Heart right ventricle (tissue), 16 donors: ENCODE measurements at places on chromosomes 1 and 21. TPM values are rescaled to one million over a fixed set of nuclear protein-coding genes. Genes with fewer than 3 reads are reported as not detected.

DNA sequence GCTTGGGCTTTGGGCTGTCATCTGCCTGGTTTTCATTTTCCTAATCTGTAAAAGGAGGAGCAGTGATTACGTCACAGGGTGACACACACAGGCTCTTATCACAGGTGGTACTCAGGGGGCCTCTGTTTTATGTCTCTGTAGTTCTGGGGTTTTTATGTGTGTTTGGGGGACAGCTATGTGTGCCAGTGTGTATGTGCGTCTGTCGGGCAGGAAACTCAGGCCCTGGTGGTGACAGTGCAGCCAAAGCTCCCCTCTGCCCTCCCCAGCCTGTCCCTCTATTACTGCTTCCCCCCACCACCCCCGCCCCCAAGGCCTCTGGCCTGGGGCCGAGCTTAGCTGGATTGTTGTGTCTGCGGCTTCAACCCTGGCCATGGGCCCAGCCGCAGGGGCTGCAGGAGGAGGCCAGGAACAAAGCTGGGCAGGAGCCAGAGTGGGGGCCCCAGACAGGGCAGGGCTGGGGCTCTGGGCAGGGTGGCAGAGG lies 13.3 kb downstream of the MFAP2 start:
- no peaks in the 10 kb centered on the region for H3K27me3 ChIP-seq
- no peak overlapping the region for H3K4me3 ChIP-seq
- H3K4me1 ChIP-seq, result peaks cover 19% of the 10 kb centered on the region
- peaks cover 26% of the 10 kb centered on the region for H3K36me3 ChIP-seq
- H3K27ac ChIP-seq, result peak overlapping the region; percentile 35
- peak; percentile 67 for DNase-seq

DNA sequence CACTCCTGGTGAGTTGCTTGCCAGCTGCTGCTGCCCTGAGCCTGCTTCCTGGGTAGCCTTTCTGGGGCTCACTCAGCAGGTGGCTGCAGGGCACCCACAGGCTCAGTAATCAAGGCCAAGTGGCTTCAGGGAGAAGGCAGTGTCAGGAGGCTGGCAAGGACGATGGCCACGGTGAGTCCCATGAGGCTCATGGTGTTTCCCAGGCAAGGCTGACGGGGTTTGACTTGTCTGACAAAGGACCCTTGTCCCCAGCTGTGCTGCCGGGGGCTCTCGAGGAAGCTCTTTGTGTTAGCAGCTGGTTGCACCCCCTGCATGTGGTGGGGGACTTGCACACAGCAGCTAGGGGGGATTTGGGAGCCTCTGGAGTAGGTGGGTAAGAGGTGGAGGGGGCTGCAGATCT lies 190.5 kb upstream of the C1orf174 start:
- H3K27me3 ChIP-seq, result peaks cover 12% of the 10 kb centered on the region
- H3K27ac ChIP-seq, result no peak overlapping the region
- no peaks in the 10 kb centered on the region for H3K4me1 ChIP-seq
- no peaks in the 10 kb centered on the region for H3K36me3 ChIP-seq

DNA sequence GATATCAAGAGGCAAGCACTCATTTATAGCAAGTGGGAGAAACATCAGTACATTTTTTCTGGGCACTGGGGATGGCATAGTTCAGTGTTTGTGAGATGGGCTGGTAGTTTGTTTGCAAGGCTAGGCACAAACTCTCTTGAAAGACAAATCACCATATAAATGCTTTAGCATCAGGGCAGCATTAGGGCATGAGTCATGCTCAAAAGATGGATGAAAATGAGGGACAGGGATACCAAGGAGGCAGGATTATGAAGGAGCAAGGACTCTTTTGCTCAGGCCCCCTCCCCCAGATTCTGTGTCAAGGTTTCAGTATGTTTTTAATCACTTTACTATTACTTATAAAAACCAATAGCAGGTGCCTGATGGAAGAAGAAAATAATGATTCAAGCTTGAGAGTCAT lies 43.9 kb upstream of the CAMK1G start:
- H3K4me1 ChIP-seq, result no peaks in the 10 kb centered on the region
- no peak for DNase-seq
- peaks cover 5% of the 10 kb centered on the region for H3K27me3 ChIP-seq
- H3K4me3 ChIP-seq, result no peak overlapping the region
- no peaks in the 10 kb centered on the region for H3K36me3 ChIP-seq
- H3K27ac ChIP-seq, result no peak overlapping the region

- no peak within 1 kb of the TSS for H3K27ac ChIP-seq
- H3K4me3 ChIP-seq, result peak within 1 kb of the TSS; percentile 66
- no peak for DNase-seq
- H3K27me3 ChIP-seq, result peaks cover 39% of the 10 kb centered on the region
- peaks cover 20% of the 10 kb centered on the region for H3K4me1 ChIP-seq
Measured at GRCh38 chr1:966135-966703, at the start of gene PLEKHN1. PLEKHN1 (plus strand) TSS chr1:966482; CDS start chr1:966532, 50 bp downstream.

GRCh38 chr1:169989246-169989645 lies 85.2 kb downstream of the KIFAP3 start:
- H3K4me3 ChIP-seq, result no peak overlapping the region
- DNase-seq, result no peak
- H3K27ac ChIP-seq, result no peak overlapping the region

GRCh38 chr1:223207293-223208066 lies 64.4 kb upstream of the TLR5 start:
- H3K4me3 ChIP-seq, result no peak overlapping the region
- no peaks in the 10 kb centered on the region for H3K27me3 ChIP-seq
- peak overlapping the region; percentile 81 for H3K27ac ChIP-seq
- peaks cover 30% of the 10 kb centered on the region for H3K4me1 ChIP-seq
- DNase-seq, result peak; percentile 44
- H3K36me3 ChIP-seq, result no peaks in the 10 kb centered on the region

Gene AMY2A
- 0.70 TPM for total RNA-seq

Gene C1QTNF12
- 1.1 TPM for total RNA-seq

DNA sequence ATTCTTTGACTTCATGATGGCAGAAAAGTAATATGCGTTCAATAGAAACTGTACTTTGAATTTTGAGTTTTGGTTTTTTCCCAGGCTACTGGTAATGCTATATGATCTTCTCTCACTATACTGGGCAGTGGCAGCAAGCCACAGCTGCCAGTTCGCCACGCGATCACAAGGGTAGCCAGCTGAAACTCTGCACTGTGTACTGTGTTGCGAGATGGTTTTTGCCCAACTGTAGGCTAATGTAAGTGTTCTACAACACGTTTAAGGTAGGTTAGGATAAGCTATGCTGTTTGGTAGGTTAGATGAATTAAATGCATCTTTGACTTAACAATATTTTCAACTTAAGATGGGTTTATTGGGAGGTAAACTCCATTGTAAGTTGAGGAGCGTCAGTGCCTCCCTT lies 123.1 kb downstream of the NRDC start:
- no peak overlapping the region for H3K4me3 ChIP-seq
- peaks cover 9% of the 10 kb centered on the region for H3K4me1 ChIP-seq
- peaks cover 60% of the 10 kb centered on the region for H3K36me3 ChIP-seq
- H3K27ac ChIP-seq, result no peak overlapping the region
- DNase-seq, result no peak

DNA sequence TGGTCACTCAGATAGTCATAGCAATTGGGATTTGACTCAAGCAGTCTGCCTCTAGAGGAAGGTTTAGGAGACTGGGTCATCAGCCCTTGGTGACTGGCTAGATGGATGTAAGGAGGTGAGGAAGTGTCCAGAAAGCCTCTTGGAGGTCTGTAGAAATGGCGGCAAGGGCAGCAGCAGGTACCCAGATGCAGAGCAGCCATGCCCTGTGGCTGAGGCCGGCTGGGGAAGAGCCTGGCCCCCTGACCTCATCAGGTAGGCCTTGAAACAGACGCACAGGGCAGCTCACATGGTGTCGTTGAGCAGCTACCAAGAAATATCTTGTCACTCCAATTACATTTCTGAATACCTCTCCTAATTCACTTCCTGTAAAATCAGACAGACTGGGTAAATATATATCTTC lies 98.2 kb downstream of the DMRTB1 start:
- no peaks in the 10 kb centered on the region for H3K36me3 ChIP-seq
- H3K27ac ChIP-seq, result no peak overlapping the region
- H3K4me3 ChIP-seq, result no peak overlapping the region

Gene FAM3B
- not detected for total RNA-seq

Gene SLX9
- 67.2 TPM for total RNA-seq

Gene ST6GALNAC5
- total RNA-seq, result 0.17 TPM

DNA sequence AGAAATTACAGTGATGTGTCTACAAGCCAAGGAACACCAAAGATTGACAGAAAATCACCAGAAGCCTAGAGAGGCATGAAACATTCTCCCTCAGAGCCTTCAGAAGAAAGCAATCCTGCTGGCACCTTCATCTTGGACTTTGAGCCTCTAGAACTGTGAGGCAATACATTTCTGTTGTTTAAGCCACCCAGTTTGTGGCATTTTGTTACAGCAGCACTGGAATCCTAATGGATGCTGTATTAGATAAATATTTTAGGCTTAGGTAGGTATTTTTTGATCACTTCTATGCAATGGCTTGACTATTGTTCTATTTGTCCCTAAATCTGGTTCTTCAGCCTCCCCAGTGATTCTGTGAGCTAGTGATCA lies 453.1 kb downstream of the LTN1 start:
- no peak overlapping the region for H3K27ac ChIP-seq
- H3K36me3 ChIP-seq, result no peaks in the 10 kb centered on the region
- DNase-seq, result no peak
- no peaks in the 10 kb centered on the region for H3K4me1 ChIP-seq
- H3K4me3 ChIP-seq, result no peak overlapping the region

DNA sequence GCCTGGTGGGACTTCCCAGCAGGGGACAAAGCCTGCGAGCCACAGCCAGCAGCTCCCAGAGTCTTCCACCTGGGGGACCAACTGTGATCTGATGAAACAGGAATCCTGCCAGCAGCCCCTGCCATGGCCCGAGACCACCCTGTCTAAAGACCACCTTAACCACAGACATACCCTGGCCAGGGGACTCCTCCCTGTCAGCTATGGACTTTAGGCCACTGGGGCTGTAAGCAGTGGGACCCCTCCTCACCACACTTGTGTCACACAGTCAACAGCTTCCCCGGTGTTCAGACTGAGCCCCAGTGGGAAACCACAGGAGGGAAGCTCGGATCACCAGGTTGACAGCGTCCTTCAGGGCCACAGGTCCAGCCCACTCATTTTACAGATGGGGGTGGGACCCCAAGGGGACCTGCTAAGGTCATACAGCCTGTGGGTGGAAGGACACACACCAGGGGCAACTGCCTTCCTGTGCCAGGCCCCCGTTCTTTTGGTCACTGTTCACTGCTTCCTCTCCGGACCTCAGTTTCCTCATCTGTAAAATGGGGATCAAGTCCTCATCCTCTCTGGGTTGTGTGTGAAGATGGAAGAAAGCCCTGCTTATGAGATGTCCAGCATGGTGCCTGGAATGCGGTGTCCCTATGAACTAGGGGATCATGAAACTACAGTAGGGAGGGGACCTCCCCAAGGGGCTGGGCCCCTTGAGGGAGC lies 11.4 kb downstream of the EPHA2 start:
- no peaks in the 10 kb centered on the region for H3K27me3 ChIP-seq
- peaks cover 82% of the 10 kb centered on the region for H3K4me1 ChIP-seq
- DNase-seq, result no peak
- H3K36me3 ChIP-seq, result no peaks in the 10 kb centered on the region
- H3K4me3 ChIP-seq, result no peak overlapping the region

Gene ZNF593OS
- total RNA-seq, result not detected

DNA sequence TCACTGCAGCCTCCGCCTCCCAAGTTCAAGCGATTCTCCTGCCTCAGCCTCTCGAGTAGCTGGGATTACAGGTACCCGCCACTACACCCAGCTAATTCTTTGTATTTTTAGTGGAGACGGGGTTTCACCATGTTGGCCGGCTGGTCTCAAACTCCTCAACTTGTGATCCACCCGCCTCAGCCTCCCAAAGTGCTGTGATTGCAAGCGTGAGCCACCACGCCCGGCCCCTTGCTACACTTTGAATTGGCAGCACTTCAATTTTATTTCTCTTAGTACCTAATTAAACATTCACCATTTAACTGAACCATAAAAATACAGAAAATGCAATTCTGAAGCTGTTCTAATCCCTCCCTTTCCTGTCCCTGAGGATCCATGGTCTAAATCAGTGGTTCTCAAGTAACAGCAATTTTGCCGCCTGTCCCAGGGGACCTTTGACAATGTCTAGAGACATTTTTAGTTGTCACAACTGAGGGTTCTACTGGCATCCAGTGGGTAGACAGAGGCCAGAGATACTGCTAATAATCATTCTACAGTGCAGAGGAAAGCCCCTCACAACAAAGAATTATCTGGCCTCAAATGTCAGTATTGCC lies 4.3 kb upstream of the BCL2L15 start:
- H3K4me1 ChIP-seq, result no peaks in the 10 kb centered on the region
- peaks cover 26% of the 10 kb centered on the region for H3K36me3 ChIP-seq
- H3K4me3 ChIP-seq, result no peak overlapping the region
- H3K27me3 ChIP-seq, result no peaks in the 10 kb centered on the region

DNA sequence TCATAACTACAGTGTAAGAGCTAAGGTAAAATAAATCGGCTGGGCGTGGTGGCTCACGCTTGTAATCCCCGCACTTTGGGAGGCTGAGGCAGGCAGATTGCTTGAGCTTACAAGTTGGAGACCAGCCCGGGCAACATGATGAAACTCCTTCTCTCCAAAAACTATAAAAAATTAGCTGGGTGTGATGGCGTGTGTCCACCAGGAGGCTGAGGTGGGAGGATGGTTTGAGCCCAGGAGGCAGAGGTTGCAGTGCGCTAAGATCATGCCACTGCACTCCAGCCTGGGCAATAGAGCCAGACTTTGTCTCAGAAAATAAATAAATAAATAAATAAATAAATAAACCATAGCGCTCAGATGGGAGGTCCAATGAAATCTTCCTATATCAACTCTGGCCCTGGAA lies 16.7 kb upstream of the FAM110D start:
- peaks cover 5% of the 10 kb centered on the region for H3K4me1 ChIP-seq
- DNase-seq, result no peak
- no peaks in the 10 kb centered on the region for H3K27me3 ChIP-seq
- H3K36me3 ChIP-seq, result no peaks in the 10 kb centered on the region
- no peak overlapping the region for H3K4me3 ChIP-seq

DNA sequence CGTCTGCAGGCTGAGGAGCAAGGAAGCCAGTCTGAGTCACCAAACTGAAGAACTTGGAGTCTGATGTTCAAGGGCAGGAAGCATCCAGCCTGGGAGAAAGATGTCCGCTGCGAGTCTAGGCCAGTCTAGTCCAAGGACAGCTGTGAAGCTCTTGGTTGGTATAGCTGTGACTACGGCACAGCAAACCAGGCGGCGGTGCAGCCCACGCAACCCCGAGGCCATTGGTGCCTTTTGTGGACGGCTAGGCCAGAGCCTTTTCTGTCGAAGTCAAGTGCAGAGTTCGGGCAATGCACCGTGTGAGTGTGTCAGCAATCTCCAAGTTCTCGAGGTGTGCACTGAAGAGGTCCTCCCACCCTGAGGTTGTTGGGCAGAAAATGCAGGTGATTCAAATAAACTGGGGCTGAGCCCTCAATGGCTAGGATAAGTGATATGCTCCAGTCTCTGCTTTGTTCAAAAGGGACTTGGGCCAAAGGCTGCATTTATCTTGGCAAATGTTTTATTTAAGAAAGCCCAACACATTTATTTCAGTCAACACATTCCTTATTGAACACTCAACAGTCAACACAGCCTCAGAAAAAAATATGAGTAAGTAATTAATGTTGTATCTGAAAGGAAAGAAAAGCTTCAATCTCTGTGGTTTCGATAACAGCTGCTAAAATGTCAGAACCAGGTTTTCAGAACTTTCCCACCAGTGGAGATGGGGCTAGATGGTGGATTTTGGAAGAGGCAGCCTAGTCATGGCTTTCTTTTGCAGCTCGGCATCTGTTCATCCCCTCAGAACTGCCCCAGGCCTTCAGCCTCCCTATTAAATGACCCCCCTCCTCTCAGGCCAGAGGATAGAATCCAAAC lies 78.1 kb upstream of the COX20 start:
- no peaks in the 10 kb centered on the region for H3K27me3 ChIP-seq
- H3K27ac ChIP-seq, result no peak overlapping the region
- no peaks in the 10 kb centered on the region for H3K4me1 ChIP-seq
- no peaks in the 10 kb centered on the region for H3K36me3 ChIP-seq
- H3K4me3 ChIP-seq, result no peak overlapping the region

Gene CHIA
- total RNA-seq, result not detected
